ENCODE measurements at places on chromosomes 2 and 18.
A peak's percentile ranks its signal among the peaks of the same experiment; 100 is the strongest.

GRCh38 chr18:8705238-8705960 lies at the start of gene MTCL1:
Gene MTCL1, plus strand, starts transcription at chr18:8705556. Its CDS starts 105 bp downstream, at chr18:8705661.
- peak; percentile 76 for DNase-seq

- peak; percentile 69 for DNase-seq
Observed at GRCh38 chr2:203453858-203454451, 81.1 kb downstream of the RAPH1 start.

- DNase-seq: no peak
Observed at GRCh38 chr18:31878358-31878757, 64.6 kb downstream of the TRAPPC8 start.

GRCh38 chr2:25808006-25808383 lies 70.3 kb downstream of the ASXL2 start:
- peak; percentile 71 for DNase-seq

DNA sequence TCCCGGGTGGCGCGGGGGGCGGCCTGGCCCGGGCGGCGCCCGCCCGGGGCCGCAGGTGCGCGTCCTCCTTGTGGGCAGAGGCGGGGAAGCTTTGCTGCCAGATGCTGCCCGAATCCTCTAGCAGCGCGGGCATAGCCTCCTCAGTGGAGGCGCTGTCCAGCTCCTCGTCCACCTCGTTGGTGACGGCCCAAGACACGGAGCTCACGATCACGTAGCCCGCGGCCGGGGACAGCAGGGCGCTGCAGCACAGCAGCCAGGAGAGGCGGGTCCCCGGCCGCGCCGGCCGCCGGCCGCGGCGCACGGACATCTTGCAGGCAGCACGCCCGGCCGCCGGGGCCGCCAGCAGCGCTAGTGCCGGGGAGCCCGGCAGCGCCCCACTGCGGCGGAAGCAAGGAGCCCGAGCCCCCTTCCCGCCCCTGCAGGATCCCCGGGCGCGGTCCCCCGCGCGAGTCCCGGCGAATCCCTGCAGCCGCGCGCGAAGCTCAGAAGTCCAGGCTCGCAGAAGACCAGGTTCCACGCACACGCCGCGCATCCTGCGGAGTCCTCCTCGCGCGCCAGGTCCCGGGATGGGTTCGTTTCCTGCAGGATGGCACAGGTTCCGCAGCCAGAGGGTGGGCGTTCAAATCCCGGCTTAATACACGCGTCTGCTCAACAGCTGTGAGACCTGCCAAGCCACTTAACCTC lies at the start of gene CREG2:
Gene CREG2 (minus strand): TSS at position 353 of the 684 bp plus-strand sequence. CDS start 46 bp downstream, at position 307.
- peak; percentile 76 for DNase-seq

- DNase-seq: no peak
Observed at GRCh38 chr2:40160751-40161218, 291.1 kb downstream of the SLC8A1 start.

Data from EH (cell line).